ENCODE measurements at places on chromosomes 11 and 22.

DNA sequence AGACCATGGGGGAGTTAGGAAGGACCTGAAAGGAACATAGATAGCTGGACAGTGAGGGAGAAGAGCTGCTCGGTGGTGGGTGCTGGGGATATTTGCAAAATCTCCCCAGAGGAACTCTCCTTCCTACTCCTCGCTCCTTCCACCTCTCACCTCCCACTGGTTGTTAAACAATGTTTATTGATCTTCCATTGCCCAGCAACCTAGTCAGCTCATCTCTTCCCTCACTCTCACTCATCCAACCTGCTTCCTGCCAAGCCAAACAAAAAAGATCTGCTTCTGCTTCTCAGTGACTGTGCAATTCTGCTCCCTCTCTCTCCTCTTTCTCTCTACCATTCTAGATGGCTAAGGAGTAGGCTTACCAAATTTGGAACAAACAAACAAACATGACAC is 115.0 kb downstream of the SLC1A2 start:
- DNase-seq: no peak

DNA sequence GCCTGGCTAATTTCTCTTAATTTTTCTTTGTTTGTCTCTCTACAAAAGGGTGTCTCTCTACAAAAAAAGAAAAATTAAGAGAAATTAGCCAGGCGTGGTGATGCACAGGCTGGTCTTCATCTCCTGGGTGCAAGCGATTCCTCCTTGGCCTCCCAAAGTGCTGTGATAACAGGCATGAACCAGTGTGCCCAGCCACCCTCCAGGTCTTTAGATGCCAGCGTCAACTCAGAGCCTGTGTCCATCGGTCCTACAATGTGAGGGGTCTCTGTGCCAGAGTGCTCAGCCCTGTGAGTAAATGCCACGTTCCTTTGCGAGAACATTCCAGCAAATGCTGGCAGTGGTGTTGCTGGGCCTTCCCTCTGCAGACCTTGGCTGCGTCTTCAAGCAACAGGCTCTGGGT is 62.7 kb downstream of the IGF2 start:
- DNase-seq: no peak

DNA sequence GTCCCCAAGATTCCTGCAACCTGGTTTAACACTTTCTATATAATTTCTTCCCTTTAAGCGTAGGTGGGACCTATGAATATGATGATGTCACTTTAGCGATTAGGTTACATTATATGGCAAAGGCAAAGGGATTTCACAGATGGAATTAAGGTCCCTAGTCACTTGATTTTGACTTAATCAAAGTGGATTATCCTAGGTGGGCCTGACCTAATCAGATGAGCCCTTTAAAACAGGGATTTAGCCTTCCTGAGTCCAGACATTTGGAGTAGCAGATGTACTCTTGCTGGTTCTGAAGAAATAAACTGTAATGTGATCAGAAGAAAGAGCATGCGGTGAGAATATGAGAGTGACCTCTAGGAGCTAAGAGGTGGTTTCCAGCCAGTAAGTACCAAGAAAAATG is 67.8 kb upstream of the LIN7C start:
- no peak for DNase-seq

- no peak for DNase-seq
These were observed 60.8 kb downstream of the C11orf58 start for GRCh38 chr11:16799221-16799620.

DNA sequence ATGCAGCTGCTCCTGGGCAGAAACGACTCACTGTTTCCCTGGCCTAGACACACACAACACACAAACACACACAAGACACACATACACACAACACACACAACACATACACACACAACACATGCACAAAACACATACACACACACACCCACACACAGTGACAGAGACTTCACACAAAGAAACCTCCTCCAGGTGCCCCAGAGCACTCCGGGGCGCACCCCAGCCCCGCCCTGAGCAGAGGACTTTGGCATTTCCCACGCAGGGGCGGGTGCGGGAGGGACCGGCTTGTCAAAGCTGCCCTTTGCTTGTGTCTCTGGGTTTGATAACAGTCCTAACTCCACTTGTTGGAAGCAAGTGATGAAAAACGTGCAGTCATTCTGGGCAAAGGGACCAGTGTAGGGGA is 6.5 kb downstream of the APOBEC3A start:
- DNase-seq: no peak

Measured in stimulated activated CD8-positive, alpha-beta memory T cell treated with anti-CD3 and anti-CD28 coated beads, Interleukin-7, amount 100 ng/mL, for 4 hours (primary cell).